Fibroblast of upper back skin (primary cell): ENCODE measurements at places on chromosomes 5 and 9.
A peak's percentile ranks its signal among the peaks of the same experiment; 100 is the strongest.

- peak; percentile 90 for DNase-seq
These were observed 311.6 kb upstream of the PRR16 start for GRCh38 chr5:120152472-120152871.

GRCh38 chr5:117701062-117701461 lies 1126.4 kb upstream of the SEMA6A start:
- DNase-seq: no peak

- no peak for DNase-seq
These were observed 9.1 kb downstream of the NIPAL4 start for GRCh38 chr5:157469073-157469472.

GRCh38 chr5:67969631-67970030 lies 245.9 kb upstream of the PIK3R1 start:
- no peak for DNase-seq

- DNase-seq: no peak
These were observed 16.7 kb upstream of the HSPB3 start for GRCh38 chr5:54438620-54439389.

- DNase-seq: no peak
These were observed 178.7 kb upstream of the NR3C1 start for GRCh38 chr5:143582176-143582575.

DNA sequence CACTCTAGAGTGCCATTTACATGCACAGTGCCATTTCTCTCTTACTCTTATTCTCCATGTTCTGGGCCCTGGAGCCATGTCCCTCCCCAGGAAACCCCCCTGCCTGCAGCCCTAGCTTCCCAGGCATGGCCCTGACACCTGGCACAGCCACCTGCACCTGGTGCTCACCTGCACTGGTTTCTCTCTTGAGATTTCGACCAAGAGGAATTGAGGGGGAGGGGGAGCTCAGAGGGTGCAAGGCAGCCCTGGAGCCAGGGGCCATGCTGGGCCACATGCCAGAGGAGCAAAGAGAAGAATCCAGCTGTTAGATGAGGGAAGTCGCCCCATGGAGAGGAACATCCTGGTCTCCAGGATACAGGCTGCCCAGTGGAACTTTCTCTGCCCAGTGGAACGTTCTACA lies 65.0 kb upstream of the RAPGEF1 start:
- DNase-seq: no peak

- DNase-seq: no peak
These were observed 8.1 kb upstream of the PRR7 start for GRCh38 chr5:177438468-177438867.

DNA sequence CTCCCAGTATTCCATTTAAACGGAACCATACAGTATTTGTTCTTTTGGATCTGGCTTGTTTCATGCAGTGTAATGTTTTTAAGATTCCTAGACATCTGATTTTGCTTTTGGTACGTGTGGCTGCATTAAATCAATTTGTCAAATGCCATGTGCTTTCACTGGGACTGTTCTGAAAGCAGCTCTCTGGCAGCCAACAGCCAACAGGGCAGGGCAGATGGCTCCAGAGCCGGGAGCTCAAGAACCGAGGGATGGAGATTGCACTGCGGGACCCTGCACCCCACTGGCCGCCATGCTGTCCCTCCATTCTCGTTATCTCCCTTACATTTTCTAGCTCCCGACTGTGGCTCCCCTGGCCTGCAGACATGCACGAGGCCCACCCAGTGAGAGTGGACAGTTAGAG lies 33.4 kb upstream of the AIF1L start:
- no peak for DNase-seq

- peak; percentile 38 for DNase-seq
These were observed 110.1 kb downstream of the SLIT3 start for GRCh38 chr5:169190849-169191248.

GRCh38 chr9:126468141-126468825 lies 141.7 kb downstream of the MVB12B start:
- DNase-seq: no peak

DNA sequence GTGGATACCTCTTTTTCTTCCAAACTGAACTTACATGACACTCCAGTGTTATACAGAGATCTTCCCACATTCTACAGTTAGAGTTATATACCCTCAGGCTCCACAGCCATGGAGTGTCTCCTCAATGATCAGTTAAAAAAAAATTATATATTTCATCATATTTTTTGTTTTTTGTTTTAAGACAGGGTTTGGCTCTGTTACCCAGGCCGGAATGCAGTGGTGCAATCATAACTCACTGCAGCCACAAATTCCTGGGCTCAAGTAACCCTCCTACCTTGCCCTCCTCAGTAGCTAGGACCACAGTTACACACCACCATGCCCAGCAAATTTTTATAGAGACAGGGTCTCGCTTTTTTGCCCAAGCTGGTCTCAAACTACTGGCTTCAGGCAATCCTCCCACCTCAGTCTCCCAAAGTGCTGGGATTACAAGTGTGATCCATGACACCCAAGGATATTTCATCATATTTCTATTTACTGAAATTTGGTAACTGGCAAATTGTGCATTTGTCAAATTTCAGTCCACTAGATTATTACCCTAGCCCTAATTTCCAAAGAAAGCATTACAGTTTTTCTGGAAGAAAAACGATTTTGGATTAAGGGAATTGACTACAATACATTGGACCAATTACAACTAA lies 18.1 kb upstream of the SCAI start:
- peak; percentile 60 for DNase-seq

GRCh38 chr9:124005029-124005771 lies 6.4 kb upstream of the LHX2 start:
- no peak for DNase-seq

- no peak for DNase-seq
These were observed 121.8 kb downstream of the SEMA6A start for GRCh38 chr5:116452774-116453368.

GRCh38 chr9:135127718-135128670 lies 40.5 kb downstream of the OLFM1 start:
- no peak for DNase-seq

DNA sequence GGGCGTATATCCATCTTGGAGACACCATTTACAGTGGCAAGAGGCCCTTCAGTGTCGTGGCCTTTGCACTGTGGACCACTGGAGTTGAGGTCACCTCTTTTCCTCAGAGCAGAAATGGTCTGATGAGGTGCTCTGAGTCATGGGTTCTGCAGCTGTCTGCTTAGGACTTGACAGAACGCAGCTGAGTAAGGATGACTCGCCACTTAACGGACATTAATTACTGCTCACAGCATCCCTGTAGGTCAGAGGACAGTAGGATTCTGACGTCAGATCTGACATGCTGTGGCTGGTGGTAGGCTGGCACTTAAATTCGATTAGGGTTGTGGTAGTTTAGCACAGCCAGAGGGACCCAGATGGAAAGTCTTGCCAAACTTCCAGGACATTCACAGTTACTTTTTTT lies 479.4 kb downstream of the DMAC1 start:
- DNase-seq: peak; percentile 93

DNA sequence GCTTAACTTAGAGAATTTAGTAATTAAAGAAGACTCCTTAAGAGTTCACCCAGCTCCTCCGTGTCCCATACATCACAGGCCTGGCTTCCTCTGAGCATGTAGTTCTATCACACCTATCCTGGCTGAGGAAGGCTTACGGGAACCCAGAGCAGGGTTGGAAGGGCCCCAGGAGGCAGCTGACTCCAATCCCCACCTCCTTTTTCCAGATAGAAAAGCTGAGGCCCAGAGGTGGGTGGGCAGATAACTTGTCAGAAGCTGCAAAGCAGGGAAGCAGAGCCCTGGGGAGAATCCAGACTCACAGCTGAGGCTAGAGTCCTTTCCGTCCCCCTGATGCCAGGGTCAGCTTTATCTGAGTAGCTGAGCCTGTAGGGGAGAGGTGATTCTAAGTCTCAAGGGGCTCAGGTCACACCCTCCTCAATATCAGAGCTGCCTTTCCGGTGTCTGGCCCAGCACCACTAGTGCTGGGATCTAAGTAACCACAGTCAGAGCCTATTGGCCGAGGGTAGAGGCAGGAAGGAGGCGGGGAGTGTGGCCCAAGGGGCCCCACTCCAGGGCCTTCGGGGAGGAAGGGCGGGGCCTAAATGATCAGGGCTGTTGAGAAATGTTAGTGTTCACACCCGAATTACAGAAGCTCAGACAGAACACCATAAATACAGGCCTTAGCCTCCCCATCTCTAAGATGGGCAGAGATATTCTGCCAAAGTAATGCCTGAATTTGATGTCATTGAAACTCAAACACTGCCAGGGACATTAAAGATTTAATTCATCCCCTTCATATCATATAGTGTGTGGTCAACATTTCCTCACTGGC lies 9.9 kb downstream of the CCDC69 start:
- DNase-seq: peak; percentile 38

DNA sequence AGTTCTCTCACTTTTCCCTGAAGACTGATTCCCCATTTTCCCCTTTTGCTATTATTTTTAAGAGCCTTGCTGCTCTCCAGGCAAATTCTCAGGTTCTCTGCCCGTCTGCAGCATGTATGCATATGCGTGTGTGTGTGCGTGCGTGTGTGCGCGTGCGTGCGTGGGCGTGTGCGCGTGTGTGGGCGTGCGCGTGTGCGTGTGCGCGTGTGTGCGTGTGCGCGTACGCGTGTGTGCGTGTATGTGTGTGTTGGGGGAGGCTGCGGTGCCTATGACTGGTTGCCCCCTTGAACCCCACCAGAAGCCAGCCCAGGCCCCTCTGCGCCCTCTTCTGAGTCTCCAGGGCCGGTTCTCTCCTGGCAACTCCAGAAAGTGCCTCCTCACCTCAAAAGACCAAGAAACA lies 987 bp upstream of the FOXI1 start:
- DNase-seq: no peak

- DNase-seq: no peak
These were observed 172.3 kb upstream of the RFX3 start for GRCh38 chr9:3698076-3698475.

- DNase-seq: no peak
These were observed 33.4 kb upstream of the SLC25A51 start for GRCh38 chr9:37937366-37937765.

DNA sequence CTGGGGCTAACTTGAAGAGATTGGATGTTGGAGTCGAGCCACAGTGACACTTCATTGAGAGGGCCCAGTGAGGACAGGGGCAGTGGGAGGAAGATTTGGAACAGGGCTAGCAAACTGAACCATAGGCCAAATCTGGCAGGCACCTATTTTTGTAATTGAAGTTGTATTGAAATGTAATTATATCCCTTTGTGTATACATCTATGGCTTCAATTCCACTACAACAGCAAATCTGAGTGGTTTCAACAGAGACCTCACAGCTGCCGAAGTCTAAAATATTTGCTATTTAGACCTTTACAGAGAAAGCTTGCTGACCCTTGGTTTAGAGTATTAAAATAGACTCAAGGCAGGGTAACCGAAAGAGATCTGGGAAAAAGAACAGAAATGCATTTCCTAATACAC lies 4.7 kb upstream of the TNFSF8 start:
- DNase-seq: no peak

DNA sequence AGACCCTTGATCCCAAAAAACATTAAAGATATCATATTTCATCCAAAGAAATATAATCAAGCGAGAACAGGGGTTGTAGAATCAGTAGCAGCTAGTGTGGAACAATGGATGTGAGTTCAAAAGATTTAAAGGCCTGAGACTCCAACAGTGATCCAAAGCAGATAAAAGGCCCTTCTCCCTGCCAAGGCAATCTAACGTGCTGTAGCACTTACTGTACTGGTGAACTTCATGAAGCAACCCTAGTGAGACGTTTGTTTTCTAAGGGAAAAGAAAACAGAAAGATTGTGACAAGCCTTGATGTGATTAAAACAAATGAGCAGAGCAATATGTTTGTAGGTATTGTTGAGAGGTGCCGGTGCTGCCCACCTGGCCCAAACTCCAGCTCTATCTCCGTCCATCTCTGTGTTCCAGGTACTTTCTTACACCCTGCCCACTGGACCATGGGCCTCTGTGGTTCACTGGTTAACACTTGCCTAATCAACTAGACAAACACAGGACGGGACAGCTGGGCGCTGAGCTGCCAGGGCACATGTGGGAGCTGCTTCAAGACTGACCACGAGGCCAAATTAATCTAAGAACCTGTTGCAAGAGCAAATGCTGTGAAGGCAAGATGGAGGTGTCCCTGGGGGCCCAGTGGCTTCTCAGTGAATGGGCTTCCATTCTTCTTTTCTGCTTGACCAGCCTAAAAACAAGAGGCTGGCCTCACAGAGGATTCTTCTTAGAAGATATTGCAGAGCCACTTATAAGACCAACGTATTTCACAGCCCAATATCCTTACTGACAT lies 265.5 kb downstream of the CWC27 start:
- DNase-seq: no peak

DNA sequence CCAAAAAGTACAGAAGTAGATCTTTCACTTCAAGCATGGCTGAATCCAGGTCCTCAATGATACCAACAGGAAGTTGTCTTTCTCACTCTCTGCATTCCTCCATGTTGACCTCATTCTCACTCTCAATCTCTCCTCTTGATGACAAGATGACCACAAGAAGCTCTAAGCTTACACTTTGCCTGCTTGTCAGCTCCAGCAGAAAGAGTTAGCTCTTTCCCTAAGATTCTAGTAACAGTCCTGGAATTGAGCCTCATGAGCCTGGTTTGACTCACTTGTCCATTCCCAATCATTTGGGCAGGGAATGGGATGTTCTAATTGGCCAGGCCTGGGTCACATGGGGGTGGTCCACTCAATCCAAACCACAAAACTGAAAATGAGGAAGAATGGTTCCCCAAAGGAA lies 3.3 kb upstream of the CLTA start:
- DNase-seq: peak; percentile 96

GRCh38 chr5:126443374-126443851 lies 20.2 kb downstream of the GRAMD2B start:
- DNase-seq: no peak

- peak; percentile 100 for DNase-seq
These were observed 74.9 kb upstream of the NIPAL4 start for GRCh38 chr5:157384971-157385709.

DNA sequence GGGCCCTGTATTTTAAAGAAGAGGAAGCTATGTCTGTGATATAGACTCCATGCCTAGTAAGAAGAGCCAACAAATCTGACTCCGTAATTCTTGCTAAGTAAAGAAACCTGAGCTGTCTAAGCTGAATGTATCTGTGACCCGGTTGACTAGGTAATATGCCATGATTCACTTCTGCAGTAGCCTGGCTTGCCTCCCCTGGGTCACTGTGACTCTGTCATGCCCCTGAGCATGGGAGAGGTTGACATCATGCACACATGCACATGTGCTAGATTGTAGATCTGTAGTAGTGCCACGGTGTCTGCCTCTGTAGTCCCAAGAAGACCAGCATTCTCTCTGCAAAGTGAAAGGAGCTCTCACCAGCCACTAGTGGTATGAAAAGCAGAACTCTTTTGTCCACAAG lies 9.1 kb downstream of the SLC22A5 start:
- DNase-seq: no peak

DNA sequence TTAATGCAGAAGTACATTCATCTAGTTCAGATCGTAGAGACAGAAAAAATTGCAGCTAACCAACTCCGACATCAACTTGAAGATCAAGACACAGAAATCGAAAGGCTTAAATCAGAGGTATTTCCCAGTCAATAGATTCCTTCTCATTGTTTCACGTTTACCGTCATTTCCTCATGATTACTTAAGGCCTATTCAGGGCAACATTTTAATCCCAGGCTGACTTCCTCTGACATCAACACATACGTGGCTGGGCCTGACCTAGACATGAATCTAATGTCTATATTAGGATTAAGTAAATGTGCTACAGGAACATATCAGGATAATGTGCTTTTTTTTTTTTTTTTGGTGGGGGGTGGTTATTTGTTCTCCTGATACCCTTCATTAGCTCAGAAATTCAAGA lies 107.9 kb downstream of the RASGRF2 start:
- DNase-seq: no peak
